IPS-NIHi11 (cell line): ENCODE measurements at places on chromosomes 13 and 19.

GRCh38 chr19:7602935-7603497 is 7.4 kb downstream of the CAMSAP3 start:
- DNase-seq, result no peak

- DNase-seq, result no peak
These were observed at the start of gene SIGLEC10 for GRCh38 chr19:51417107-51417809. Gene SIGLEC10 (minus strand): TSS chr19:51417642. CDS start chr19:51417581, 61 bp downstream.

DNA sequence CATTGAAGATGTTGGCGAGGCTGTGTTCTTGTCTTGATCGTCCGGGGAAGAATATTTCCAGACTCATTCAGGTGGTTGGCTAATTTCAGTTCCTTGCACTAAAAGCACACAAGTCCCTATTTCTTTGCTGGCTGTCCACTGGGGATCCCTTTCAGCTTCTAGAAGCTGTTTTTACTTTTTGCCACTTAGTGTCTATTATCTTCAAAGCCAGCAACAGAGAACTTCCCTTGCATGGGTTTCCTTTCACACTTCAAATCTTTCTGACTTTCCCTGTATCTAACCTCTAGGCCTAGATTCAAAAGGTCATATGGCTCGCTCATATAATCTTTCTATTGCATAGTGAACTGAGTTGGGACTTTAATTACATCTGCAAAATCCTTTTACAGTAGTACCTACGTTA is 215.3 kb upstream of the PCDH9 start:
- DNase-seq, result no peak

GRCh38 chr19:5926641-5927440 is 12.8 kb downstream of the CAPS start:
- DNase-seq, result no peak

DNA sequence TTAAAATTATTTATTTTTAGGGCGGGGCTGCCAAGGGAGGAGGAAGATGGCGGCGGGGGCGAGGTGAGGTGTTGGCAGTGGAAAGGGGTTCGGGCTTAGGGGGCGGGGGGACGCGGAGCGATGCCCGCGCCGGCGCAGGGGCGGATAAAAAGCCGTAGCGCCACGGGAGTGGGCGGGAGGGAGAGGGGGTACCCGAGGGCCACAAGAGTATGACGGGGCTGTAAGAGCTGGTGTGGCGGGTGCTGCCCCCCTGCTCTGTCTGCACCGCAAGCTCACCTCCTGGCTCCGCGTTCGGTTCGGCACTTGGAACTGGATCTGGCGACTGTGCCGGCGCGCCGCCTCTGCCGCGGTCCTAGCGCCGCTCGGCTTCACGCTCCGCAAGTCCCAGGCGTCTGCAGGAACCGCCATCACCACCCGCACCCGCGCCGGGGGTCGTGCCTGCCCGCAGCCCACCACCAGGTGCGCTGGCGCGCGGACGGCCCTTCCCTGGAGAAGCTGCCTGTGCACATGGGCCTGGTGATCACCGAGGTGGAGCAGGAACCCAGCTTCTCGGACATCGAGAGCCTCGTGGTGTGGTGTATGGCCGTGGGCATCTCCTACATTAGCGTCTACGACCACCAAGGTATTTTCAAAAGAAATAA is 265.2 kb upstream of the SGCG start:
- DNase-seq, result peak; percentile 79

DNA sequence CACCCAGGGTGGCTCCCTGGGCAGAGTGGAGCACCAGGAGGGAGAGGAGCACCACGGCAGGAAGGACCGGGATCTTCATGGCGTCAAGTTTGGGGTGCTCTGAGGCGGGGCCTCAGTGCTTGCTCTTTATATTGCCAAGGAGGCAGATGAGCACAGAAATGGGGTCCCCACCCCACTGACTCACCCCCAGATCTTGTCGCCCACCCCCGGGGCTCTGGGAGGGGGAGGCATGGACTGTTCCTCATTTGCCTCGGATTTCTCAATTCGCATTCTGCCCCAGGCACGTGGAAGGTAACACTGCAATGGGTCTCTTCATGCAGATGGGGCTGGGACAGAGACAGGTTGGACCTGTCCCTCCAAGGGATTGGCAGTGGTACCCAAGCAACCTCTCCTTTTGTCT is at the start of gene KRTDAP:
TSS of gene KRTDAP (minus strand) at position 101 of the 400 bp plus-strand sequence. CDS start at position 79, 22 bp downstream.
- DNase-seq, result no peak

- no peak for DNase-seq
These were observed 42.0 kb downstream of the KLF2 start for GRCh38 chr19:16366433-16367260.

- peak; percentile 52 for DNase-seq
These were observed 1.2 kb downstream of the MRI1 start for GRCh38 chr19:13765395-13766094.

GRCh38 chr13:91817250-91817649 is 418.8 kb downstream of the GPC5 start:
- no peak for DNase-seq
